Stimulated activated CD4-positive, alpha-beta T cell treated with anti-CD3 and anti-CD28 coated beads, Interleukin-2, amount 100 ng/mL, for 48 hours (primary cell): ENCODE measurements at places on chromosomes 16 and 17.

- peak; percentile 0 for DNase-seq
Measured at GRCh38 chr16:6684076-6684673, 648.5 kb upstream of the RBFOX1 start.

- no peak for DNase-seq
Measured at GRCh38 chr16:56824331-56824730, 40.7 kb upstream of the SLC12A3 start.

DNA sequence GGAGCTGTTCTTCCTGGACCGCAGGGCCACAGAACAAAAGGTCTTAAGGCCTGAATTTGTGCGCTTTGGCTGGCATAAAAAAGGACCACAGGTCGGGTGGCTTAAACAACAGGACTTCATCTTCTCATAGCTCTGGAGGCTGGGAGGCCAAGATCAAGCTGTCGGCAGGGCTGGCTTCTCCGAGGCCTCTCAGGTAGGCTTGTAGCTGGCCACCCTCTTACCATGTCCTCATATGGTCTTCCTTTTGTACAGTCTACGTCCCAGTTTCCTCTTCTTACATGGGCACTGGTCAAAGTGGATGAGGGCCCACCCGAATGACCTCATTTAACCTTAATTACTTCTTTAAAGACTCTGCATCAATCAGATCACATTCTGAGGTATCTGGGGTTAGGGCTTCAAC, 257.6 kb downstream of the CBLN1 start:
- DNase-seq: no peak

DNA sequence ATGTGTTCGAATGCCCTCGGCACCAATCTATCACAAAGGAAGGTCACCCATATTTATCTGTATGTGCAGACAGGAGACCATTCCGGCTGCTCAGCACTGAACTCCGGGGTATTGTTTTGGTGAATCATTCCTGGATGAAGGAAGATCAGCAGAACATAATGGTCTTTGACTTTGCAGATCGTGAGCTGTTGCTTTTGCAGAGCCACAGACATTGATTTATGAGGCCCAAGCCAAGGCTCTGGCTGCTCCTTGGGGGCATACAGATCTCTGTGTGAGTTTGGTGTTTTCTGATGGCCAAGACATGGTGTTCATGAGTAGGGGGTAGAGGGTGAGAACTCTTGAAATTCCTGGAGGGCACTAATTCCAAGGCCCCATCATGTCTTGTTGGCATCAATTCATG, 458.8 kb upstream of the HSBP1 start:
- no peak for DNase-seq

- DNase-seq: no peak
Measured at GRCh38 chr16:11245988-11246387, 10.0 kb downstream of the SOCS1 start.

DNA sequence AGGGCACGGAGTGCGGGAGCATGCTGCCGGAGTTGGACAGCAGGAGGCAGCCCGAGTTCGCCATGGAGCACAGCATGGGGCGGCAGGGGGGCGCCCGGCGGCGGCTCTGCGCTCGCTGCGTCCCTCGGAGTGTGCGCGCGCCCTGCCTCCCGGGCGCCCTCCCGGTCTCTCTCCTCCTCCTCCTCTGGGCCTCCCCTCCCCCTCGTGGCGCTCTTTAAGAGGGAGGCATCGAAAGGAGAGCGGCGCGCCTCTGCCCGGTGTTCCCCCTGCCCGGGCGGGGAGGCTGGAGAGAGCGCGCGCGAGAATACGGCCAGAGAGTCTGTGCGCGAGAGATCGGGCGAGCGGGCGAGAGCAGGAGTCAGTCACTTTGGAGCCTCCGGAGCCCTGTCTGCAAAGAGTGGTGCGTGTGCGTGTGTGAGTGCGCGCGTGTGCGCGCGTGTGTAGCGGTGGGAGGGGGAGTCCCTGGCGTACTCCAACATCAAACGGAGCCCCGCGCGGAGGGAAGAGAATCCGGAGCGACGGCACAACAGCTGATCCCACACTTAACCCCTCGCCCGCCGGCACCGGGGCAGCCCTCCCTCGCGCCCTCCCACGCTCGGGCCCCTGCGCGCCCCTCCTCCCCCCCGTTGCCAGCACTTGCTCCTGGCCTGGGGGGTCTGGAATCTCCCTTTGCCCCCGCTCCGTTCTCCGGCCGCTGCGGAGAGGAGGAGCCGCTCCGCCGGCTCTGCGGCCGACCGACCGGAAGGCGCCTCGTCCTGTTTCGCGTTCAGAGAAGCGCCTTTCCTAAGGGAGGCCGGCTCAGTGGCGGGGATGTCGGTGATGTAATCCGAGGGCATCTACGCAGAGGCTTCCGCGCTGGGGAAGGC, 108.9 kb downstream of the ENGASE start:
- DNase-seq: peak; percentile 6

- DNase-seq: no peak
Measured at GRCh38 chr16:12639044-12639443, 164.6 kb downstream of the CPPED1 start.

DNA sequence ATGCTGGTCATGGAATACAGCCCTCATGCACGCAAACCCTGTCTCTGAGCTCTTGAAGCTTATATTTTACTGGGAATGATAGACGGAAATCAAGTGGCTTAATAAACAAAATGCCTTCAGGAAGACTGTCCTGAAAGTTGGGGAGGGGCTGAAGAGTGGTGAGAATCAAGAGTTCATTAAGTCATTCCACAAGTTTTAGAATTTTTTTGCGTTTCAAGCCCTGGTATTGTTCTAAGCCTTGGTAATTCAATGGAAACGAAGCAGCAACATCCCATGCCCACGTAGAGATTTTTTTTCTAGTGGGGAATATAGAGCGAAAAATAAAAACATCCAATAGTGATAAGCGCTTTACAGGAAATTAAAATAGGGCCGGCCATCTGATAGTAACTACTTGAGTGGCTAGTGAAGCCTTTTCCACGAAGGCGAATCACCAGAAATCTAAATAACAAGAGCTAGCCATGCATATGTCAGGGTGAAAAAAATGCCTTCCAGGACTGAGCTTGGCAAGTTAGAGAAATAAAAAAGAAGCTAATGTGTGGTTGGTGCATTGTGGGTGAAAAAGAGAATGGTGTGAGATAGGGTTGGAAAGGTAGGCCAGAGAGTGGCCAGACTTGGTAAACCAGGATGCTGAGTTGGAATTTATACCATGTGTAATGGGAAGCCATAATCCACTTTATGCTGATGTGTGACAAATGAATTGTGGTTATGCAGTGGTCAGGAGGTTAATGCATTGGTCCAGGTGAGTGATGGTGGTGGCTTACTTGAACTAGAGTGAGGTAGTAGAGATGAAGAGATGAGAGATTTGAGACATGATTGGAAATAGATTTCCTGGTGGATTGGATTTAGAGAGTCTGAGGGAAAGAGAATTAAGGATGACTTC, 772 bp downstream of the PFAS start:
- DNase-seq: no peak

DNA sequence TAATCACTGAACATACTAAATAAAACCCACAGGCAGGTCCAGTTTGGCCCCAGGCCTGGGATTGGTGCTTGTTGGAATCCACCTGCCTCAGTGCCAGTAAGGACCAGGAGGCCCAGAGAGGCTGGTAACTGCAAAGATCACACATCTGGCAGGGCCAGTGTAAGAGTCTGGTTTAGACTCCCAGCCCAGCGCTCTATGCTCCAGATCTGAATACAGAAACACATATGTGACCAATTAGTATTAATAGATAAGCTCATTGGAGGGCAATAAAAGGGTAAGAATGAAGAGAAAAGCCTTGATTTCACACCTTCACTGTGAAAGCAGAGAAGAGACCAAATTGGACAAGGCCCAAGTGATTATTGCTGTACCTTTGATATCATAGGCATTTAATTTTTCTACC, 13.6 kb upstream of the CCDC182 start:
- no peak for DNase-seq

GRCh38 chr16:78189121-78189520, 89.7 kb downstream of the WWOX start:
- no peak for DNase-seq

GRCh38 chr17:78384479-78385175, 6.2 kb downstream of the PGS1 start:
- no peak for DNase-seq

DNA sequence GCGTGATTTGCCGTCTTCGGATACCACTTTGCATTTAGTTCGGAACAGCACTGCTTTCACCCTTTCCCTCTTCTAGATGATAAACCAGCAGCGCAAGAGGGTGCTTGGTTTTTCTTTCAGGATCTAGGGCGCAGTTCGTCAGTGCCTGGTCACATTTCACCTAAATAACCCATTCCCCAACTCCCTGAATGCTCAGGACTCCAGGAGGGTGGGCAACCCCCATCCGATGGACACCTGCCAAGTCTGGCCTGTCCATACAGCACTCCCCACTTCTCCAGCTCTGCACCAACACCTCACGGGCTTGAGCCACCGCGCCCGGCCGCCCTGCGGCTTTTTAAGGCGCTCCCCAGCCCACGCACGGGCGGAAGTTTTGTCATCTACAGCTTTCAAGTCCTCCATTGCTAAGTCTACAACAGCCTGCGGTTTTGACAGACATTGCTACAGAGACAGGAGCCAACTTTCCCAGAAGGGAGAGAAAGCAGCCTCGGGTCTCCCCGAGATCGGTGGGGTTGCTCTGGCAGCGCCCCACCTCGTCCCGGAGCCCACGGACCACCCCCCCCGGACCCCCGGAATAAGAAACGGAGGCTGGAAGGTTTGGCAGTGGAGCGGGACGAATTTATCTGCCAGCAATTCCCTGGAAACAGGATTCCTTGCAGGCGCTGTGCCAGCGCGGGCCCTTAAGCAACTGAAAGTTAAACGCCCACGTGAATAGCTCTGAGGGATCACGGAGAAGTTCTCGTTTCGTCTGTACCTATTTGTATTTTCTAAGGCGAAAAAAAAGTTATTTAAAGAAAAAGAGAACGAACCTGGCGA, 38.6 kb upstream of the SLFN13 start:
- DNase-seq: peak; percentile 80

- no peak for DNase-seq
Measured at GRCh38 chr17:72307836-72308235, 187.0 kb downstream of the SOX9 start.

- no peak for DNase-seq
Measured at GRCh38 chr16:1637526-1637925, 25.4 kb downstream of the CRAMP1 start.

- DNase-seq: peak; percentile 31
Measured at GRCh38 chr16:74297145-74297665, 591 bp downstream of the PSMD7 start.

DNA sequence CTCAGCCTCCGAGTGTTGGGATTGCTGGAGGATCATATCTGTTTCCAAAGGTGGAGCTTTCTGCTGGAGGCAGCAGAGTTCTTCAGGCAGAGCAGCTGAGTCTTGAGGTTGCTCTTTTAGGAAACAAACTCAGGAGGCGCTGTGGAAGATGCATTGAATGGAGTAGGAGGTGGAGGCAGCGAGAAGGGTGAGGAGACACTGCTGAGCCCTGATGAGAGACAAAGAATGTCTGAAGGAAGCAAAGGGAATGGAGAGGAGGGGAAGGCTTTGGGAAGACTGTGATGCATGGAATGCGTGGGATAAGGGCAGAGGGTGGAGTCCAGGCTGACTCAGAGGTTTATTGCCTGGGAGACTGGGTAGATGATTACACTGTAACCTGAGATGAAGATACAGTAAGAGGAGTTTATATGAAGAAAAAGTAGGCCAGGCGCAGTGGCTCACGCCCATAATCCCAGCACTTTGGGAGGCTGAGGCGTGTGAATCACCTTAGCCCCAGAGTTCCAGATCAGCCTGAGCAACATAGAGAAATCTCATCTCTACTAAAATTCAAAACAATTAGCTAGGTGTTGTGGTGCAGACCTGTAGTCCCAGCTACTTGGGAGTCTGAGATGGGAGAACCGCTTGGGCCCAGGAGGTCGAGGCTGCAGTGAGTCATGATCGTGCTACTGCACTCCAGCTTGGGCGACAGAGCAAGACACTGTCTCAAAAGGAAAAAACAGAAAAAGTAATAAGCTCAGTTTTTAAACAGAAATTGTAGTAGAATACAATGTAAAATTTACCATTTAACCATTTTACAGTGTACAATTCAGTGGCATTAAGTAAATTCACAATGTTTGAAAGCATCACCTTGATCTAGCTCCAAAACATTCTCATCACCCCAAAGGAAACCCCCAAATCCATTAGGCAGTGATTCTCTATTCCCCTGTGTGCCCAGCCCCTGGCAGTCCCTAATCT, 17.8 kb upstream of the TMEM219 start:
- no peak for DNase-seq

GRCh38 chr17:58219789-58220183, 731 bp upstream of the MKS1 start:
- DNase-seq: no peak

- DNase-seq: no peak
Measured at GRCh38 chr16:86577314-86577971, 906 bp upstream of the FOXL1 start.

DNA sequence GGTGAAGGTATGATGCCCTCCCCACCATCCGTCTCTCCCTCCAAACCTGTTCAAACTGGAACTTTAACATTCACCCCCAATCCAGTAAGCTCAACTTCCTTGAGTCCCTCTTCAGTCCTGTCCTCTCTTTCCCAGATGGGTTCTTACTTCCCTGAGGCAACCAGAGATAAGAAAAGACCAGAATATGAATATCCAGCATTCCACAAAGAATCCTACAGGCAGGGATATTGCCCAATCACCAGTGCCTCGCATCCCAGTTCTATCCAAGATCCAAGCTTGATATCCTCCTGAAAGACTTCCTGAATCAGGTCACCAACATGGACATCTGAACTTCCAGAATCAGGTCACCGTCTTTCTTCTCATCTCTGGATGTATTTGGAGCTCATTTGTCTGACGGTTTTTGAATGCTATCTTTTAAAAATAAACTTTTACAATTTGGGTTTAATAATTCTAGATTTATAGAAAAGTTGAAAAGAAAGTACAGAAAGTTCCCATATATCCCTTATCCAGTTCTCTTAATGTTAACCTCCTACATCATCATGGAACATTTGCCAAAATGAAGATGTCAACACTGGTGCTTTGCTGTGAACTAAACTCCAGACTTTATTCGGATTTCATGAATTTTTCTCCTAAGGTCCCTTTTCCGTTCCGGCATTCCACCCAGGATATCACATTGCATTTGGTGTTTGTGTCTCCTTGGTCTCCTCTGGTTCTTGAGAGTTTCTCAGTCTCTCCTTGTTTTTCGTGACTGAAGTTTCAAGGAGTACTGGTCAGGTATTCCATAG, 13.7 kb upstream of the COL1A1 start:
- no peak for DNase-seq

DNA sequence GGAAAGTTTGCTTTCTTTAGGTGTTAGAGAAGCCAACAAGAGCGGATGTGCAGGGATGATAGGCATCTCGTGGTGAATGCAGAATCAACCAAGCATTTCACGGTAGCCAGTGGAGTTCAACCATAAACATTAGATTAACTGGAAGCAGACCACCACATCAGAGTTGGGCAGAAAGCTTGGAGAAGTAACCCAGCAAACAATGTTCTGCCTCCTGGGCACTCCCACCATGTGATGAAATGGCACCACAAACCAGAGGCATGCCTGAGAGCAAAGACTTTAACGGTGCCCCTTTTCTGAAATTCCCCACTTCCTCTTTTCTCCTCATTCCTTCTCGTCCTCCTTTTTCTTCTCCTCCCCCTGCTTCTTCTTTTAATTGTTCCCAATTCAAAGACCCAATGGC, 193.5 kb upstream of the ANKFN1 start:
- no peak for DNase-seq
